Activated CD4-positive, alpha-beta T cell treated with anti-CD3 and anti-CD28 coated beads, Interleukin-2, amount 10 ng/mL, durations not matched to agents 24 days and 14 days (primary cell): ENCODE measurements at places on chromosomes 5 and 9. TPM values are rescaled to one million over a fixed set of nuclear protein-coding genes. Genes with fewer than 3 reads are reported as not detected.

Gene PDZD2
- total RNA-seq = not detected in 2 replicates

Gene TRPM3
- not detected in 2 replicates for total RNA-seq

Gene LCP2
- 278 and 283 TPM in 2 replicates for total RNA-seq

Gene PRRC2B
- 114 and 128 TPM in 2 replicates for total RNA-seq

Gene WNT8A
- not detected in 2 replicates for total RNA-seq

Gene SLC46A2
- total RNA-seq = not detected in 2 replicates

Gene TSC1
- total RNA-seq = 27.9 and 33.5 TPM in 2 replicates

Gene PCDH1
- 0.17 TPM in 1 of 2 replicates, not detected in the other for total RNA-seq
